ENCODE measurements at places on chromosomes 7 and 10. TPM values are rescaled to one million over a fixed set of nuclear protein-coding genes. Genes with fewer than 3 reads are reported as not detected.

GRCh38 chr10:62650411-62650810, 154.1 kb upstream of the ADO start:
- H3K27me3 ChIP-seq, result no peaks in the 10 kb centered on the region
- no peaks in the 10 kb centered on the region for H3K4me1 ChIP-seq
- no peak overlapping the region for H3K27ac ChIP-seq
- no peak for DNase-seq

- no peak overlapping the region for H3K4me3 ChIP-seq
- H3K27ac ChIP-seq, result no peak overlapping the region
- H3K36me3 ChIP-seq, result peaks cover 2% of the 10 kb centered on the region
- no peaks in the 10 kb centered on the region for H3K27me3 ChIP-seq
Measured at GRCh38 chr10:48400129-48400849, 93.8 kb downstream of the MAPK8 start.

Gene CAMK2B
- 0.10 TPM for polyA plus RNA-seq

Gene STK32C
- 27.8 TPM for polyA plus RNA-seq

Data from SK-N-SH (cell line).